ENCODE measurements at places on chromosomes 4 and X.

GRCh38 chr4:165191814-165192499 lies 15.4 kb upstream of the KLHL2 start:
- DNase-seq = no peak

- DNase-seq = no peak
Observed at GRCh38 chr4:14132301-14132700, 504.8 kb upstream of the BOD1L1 start.

DNA sequence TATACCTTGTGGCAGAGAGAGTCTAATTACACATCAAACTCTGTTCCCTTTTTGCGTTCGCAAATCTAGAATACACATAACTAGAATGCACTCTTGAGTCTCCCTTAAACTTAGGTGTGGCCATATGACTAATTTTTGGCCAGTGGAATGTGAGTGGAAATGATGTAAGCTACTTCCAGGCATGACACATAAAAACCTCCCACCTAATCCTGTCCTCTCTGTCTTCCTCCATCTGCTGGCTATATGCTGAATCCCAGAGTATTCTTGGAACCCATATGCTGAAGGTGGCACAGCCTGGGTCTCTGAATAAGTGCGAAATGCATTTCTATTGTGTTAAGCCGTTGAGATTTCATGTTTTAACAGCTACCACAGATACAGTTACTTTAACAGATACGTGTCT lies 269.9 kb upstream of the NRK start:
- DNase-seq = no peak

DNA sequence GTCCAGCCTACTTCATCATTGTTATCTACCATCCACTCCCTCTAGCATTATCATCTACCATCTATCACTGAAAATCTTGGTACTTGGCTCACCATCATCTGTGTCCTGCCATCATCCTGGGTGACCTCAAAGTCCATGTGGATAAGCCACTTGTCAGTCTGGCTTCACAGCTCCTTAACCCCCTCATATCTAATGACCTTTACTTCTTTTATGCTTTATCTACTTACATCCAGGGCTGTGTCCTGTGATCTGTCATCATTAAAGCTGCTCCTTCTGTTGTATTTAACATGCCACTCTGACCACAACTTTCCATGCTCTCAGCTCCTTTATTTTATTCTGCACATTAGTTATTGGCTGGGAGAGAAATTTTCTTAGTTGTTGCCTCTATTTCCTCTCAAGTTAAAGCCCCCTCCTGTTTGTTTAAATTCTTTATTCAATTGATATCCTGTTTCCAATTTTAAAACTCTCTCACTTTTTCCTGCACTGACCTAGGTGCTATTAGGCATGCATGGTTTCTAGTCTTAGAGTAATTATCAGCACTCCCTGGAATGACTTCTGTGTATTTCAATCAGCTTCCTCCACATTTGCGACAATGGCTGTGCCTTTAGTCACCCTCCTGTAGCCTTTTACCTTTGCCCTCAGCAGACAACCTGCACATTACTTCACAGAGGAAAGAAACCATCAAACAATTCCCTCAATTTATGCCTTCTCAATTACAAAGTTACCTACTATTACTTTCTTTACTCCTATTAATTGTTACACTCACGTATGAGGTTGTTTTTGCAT lies 8.1 kb upstream of the FABP2 start:
- DNase-seq = no peak

DNA sequence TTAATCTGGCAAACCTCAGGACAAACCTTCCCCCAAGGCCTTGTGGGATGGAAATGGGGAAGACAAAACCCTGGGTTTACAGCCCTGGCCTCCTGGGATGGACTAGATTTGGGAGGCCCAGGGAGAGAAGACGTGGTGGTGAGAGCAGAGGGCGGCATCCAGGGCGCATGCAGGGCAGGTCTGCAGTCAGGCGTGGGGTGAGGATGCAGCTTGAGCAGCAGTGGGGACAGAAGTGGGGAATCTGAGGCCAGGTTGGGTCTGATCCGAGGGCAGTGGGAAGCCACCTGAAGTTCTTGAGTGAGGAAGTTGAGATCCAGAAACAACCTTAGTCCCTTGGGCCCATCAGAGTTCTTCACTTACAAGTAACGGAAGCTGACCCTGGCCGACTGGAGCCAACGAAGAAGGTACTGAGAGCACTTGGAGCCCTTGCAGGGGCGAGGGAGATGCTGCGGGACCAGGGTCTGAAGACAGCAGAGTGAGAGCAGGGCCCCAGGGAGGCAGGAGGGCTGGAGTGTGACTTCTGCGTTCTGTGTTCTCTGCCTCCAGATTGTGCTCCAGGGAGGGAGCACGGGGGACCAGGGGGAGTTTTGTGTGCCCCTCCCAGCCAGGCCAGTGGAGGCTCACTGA lies 42.0 kb upstream of the GPR78 start:
- no peak for DNase-seq

- no peak for DNase-seq
Observed at GRCh38 chrX:77444075-77444474, 3.1 kb upstream of the FGF16 start.

DNA sequence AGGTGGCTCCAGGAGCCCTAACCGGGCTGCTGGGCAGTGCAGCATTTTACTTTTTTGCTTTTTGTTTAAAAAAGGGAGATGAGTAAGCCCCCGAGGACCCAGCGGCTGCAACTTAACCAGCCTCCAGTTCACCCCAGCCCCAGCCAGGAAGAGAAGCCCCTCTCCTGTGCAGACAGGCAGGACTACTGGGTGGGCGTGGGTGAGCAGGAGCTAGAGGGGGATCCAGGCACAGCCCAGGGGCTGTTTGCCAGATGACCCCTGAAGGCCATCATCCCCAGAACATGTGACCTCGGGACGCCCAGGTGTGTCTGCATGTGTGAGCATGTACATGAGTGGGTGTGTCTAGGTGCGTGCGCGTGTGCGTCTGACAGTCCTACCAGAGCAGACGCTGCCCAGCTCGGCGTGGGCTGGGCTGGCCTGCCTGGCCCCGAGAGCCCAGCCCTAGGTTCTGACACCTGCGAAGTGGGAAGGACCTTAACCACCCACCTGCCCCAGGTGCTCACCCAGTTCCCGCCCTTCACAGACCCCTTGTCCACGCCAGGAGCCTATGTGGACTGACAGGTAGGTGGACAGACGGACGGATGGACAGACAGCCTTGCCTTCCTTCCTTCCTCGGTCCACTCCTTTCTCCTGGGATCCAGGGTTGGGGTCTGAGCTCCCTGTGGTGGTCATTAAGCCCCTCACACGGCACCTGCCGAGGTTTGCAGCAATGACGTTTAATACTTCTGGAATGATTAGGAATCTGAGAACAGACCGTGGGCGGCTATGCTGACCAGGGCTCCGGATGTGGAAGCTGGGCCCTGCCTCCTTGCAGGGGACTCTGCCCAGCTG lies 7.8 kb upstream of the HAUS3 start:
- no peak for DNase-seq

- DNase-seq = no peak
Observed at GRCh38 chr4:109183931-109184490, 118.4 kb downstream of the COL25A1 start.

DNA sequence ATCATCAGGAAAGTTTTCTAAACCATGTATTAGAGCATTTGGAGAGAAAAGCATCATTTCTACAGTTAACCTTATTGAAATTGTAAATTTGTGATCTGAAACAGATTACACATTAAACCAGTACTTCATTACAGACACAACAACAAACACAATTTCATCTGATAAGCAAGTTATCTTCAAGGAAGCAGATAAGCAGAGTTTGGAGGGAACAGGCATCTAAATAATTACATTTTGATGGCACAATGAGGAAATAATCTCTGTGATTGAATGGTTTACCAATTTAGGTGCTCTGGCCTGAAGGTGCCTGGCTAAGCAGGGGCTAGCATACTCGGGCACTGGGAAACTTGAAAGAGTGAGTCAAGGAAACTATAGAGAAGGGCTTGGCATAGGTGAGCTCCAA lies 619.8 kb downstream of the PACRGL start:
- no peak for DNase-seq

GRCh38 chr4:106367072-106367471 lies 1.5 kb downstream of the GIMD1 start:
- no peak for DNase-seq

- DNase-seq = no peak
Observed at GRCh38 chrX:133985164-133985966, at the start of gene GPC3. Gene GPC3, minus strand, starts transcription at chrX:133985594.

DNA sequence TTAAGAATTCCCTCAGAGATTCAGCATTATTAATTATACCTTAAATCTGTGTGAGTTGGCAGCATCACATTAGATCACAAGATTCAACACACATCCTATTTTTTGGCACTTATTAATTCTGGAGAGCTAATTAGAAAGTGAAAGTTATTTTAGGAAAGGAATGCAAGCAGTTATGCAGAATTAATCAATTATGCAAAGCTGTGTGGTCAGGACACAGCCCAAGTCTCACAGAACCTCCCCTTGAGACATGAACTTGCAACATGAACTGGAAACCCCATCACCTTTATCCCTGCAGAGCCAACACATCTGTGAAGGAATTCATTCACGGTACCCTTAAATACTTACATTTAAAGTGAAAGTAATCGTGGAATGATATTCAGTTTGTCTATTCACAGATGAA lies 80.5 kb downstream of the TSPAN5 start:
- no peak for DNase-seq
